Effector memory CD8-positive, alpha-beta T cell (primary cell): ENCODE measurements at places on chromosomes 2 and 18.

GRCh38 chr2:62711832-62712494, 6.5 kb downstream of the EHBP1 start:
- no peak for DNase-seq
- no peak overlapping the region for H3K4me3 ChIP-seq
- H3K36me3 ChIP-seq: no peaks in the 10 kb centered on the region
- peaks cover 14% of the 10 kb centered on the region for H3K4me1 ChIP-seq

GRCh38 chr2:64779117-64779690, 125.5 kb upstream of the SERTAD2 start:
- H3K27me3 ChIP-seq: peaks cover 5% of the 10 kb centered on the region
- H3K27ac ChIP-seq: no peak overlapping the region
- no peaks in the 10 kb centered on the region for H3K36me3 ChIP-seq
- H3K4me1 ChIP-seq: no peaks in the 10 kb centered on the region
- DNase-seq: no peak

DNA sequence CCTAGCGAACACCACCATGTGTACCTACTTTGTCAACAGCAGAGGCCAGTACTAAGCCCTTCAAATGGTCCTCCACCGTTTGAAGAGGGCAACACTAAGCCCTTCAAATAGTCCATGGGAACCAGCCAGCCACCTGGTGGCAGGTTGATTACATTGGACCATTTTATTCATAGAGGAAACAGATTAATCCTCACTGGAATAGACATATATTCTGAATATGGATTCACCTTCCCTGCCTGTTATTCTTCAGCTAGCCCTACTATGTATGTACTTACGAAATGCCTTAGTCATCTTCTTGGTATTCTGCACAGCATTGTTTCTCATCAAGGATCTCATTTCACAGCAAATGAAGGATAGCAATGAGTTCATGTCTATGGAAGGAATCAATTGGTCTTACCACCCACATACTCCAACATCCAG, 10.0 kb upstream of the ZNF396 start:
- no peaks in the 10 kb centered on the region for H3K4me1 ChIP-seq
- no peaks in the 10 kb centered on the region for H3K36me3 ChIP-seq
- no peak overlapping the region for H3K27ac ChIP-seq
- H3K27me3 ChIP-seq: peaks cover 28% of the 10 kb centered on the region
- no peak for DNase-seq
- H3K4me3 ChIP-seq: no peak overlapping the region

GRCh38 chr2:120323807-120324399, 22.0 kb upstream of the INHBB start:
- H3K4me1 ChIP-seq: peaks cover 2% of the 10 kb centered on the region
- no peak overlapping the region for H3K4me3 ChIP-seq
- no peaks in the 10 kb centered on the region for H3K36me3 ChIP-seq
- no peak for DNase-seq
- H3K27ac ChIP-seq: no peak overlapping the region

GRCh38 chr2:76679025-76679396, 843.2 kb downstream of the LRRTM4 start:
- no peak overlapping the region for H3K27ac ChIP-seq
- DNase-seq: no peak
- no peaks in the 10 kb centered on the region for H3K36me3 ChIP-seq
- H3K27me3 ChIP-seq: no peaks in the 10 kb centered on the region
